ENCODE measurements at places on chromosomes 1 and 21. TPM values are rescaled to one million over a fixed set of nuclear protein-coding genes. Genes with fewer than 3 reads are reported as not detected.

GRCh38 chr1:46479744-46480350 is 9.8 kb upstream of the DMBX1 start:
- no peak for DNase-seq

DNA sequence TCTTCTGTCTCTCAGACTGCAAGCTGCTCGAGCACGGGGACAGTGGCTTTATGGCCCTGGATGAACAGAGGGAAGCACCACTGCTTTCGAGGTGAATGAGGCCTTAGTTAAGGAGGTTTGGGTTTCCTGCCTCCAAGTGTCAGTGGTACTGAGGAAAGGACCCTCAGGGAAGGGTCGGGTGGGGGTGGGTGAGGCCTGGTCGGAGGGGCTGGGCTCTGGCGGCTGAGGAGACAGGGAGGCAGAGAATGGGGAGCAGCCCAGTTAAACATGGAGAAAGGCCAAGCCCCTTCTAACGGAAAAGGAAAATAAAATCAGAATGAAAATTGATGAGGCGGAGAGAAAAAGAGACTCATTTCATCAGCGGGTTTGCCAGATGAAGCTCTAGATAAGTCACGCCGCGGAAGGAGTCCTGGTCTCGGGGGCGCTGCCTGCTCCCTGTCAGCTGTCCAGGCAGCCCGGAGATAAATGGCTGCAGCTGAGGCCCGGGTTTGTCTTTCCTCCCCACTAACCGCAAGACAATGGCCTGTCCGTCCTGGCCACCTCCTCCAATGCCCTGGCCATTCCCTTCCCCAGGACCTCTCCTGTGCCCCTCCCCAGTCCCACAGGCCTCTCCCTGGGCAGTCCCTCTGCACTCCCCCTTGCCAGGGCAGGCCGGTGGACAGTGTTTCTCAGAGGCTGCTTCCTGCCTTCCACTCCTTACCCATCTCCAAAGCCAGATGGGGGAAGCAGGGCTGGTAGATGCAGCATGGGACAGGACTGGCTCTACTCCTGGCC is 55.2 kb downstream of the LRRN2 start:
- DNase-seq: no peak

DNA sequence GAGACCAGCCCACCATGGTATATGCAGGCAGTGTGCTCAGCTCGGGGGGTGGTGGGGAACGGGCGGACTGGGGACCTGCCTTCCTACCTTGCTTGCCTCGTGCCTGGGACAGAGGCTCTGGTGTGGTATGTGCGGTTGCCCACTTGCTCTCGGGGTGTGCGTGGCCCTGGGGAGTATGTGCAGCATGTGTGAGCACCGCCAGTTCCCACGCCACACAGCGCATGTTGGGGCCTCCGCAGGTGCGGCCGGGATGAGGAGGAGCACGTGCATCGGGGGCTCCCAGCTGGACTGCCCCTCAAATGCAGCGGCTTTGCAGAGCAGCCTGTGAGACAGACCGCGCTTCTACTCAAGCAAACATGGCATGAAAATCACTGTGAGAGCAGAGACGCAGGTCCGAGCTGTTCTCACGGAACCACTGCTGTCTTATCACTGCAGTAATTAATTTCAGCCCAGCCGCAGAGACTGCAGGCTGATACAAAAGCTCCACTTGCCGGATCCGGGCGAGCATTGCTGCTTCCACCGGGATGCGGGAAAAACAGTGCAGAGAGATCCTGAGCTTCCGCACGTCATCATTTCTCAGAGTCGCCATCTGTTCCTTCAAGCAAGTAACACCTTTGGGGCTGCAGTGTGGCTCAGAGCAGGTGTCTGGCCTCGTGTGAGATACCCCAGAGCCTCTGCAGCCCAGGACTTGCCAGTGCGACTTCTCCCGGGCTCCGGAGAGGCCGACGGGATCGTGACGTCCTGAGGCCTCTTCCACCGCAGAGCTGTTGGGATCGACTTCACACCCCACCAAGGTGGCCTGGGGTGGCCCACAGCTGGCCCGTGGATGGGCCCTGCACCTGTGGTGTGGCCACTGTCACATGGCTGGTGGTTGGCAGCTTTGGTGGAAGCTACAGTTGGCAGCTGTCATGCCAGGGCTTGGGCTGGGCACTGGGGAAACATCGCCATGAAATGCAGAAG is 92.6 kb upstream of the ACTRT2 start:
- no peak for DNase-seq

DNA sequence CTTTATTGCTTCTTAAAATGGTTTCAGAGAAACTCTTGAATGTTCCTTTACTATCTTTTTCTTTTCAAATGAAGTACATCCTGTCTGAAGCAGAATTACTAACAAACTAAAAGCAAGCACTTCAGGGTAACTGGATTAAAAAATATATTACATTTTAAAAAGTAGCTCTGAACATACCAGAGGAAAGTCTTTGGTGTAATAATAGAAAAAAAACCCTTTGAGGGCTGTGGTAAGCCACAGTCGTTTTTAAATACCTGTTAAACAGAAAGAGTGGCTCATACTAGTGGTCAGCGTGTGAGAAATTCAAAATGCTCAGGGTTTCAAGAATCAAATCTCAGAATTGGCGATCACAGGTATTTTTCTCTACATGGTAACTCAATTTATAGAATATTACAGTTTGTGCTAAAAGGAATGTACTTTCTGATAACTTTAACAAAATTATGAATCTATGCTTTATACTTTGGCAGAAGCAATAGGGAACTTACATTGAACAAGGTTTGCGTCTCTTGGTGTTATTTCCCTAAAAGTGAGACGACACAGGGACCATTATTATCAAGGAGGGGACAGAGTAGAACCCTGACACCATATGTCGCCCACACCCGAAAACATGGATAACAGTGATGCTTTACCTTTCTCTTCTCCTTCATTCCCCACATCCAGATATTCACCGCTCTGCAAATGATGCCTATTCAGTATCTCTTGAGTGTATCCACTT is 97.0 kb upstream of the DPH5 start:
- no peak for DNase-seq

- DNase-seq: peak; percentile 11
Observed at GRCh38 chr1:215911406-215911968, 344.4 kb downstream of the KCTD3 start.

- peak; percentile 58 for DNase-seq
Observed at GRCh38 chr1:115469703-115470476, 131.8 kb upstream of the NGF start.

DNA sequence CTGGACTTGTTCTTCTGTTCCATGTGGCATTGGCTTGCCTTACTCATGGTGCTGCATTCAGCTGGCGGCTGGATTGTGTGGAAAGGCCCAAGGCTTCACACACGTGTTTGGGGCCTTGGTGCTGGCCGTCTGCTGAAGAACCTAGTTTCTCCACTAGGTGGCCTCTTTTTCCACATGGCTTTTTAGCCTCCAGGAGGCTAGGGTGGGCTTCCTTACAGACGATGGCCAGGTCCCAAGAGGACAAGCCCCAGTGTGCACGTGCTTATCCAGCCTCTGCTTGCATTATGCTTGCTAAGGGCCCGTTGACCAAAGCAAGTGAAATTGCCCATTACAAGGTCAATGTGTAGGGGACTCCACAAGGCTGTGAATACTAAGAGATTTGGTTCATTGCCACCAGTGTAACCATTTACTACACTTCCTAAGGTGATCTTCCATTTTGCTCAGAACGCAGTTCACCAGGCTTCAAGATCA is 47.5 kb upstream of the FOXO6 start:
- DNase-seq: peak; percentile 43

DNA sequence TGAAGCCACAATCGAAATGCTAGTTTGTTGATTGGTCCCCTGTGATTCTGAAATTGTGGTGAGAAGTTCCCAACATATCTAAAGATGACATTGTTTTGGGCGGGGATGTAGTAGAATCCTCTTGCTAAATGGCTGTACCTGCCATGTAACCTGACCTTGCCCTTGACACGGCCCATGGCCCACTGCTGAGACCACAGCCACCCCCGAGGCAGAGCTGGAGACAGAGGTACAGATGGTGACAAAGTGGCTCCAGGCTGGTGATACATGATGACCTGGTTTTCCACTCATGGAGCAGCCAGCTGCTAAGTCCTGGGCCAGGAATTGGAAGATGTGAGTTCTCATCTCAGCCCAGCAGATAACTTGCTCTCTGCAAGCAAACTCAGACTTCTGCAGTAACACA is 226.5 kb downstream of the FOXD2 start:
- no peak for DNase-seq

The DENND2C gene
- 1.8 TPM for total RNA-seq

The F3 gene
- 1.6 TPM for total RNA-seq

The NBPF20 gene
- total RNA-seq: 2.4 TPM

The PPM1J gene
- total RNA-seq: 21.9 TPM

The TMPRSS2 gene
- not detected for total RNA-seq

The E2F2 gene
- total RNA-seq: 2.5 TPM

The C1orf216 gene
- 1.3 TPM for total RNA-seq

The RAP1A gene
- total RNA-seq: 13.5 TPM

The GALE gene
- total RNA-seq: 25.8 TPM
